ENCODE measurements at places on chromosomes 7 and 10.

- H3K4me1 ChIP-seq, result no peaks in the 10 kb centered on the region
- H3K27ac ChIP-seq, result no peak overlapping the region
- H3K4me3 ChIP-seq, result no peak overlapping the region
Observed at GRCh38 chr10:15745751-15746150, 26.0 kb upstream of the ITGA8 start.

- no peaks in the 10 kb centered on the region for H3K27me3 ChIP-seq
- no peak for DNase-seq
- H3K4me1 ChIP-seq, result no peaks in the 10 kb centered on the region
- no peak overlapping the region for H3K4me3 ChIP-seq
Observed at GRCh38 chr7:140016540-140016939, 46.2 kb downstream of the PARP12 start.

DNA sequence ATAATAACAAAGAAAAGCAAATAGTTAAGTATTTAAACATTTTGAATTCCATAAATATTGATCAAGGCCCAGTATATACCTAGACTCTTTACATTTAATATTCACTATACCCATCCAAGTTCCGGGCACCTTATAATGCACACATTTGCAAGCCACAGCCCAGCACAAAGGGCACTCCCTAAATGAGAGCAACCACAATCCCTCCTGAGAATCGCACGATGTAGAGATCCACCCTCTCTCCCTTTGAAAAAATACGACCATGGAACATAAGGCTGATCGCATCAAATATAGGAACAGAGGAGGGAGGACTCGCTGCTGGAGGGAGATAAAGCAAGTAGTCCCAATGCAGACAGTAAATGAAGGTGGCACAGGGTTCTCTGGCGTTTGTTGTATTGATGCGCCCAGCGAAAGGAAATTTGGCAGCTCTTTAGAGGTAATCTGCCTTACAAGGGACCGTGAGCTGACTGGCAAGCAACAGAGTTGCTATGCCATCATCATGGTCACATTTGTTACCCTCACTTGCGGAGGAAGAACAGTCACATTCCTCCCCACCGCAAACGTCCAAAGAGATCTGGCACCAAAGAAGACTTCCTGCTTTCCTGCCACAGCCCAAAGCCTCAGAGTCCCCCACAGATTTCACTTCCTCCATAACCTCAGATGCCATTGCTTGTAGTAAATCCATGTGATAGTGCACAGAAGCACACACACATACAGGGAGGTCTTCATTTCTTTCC lies 16.1 kb upstream of the TAS2R40 start:
- H3K36me3 ChIP-seq, result no peaks in the 10 kb centered on the region
- H3K4me1 ChIP-seq, result peaks cover 14% of the 10 kb centered on the region
- peak; percentile 18 for DNase-seq
- H3K4me3 ChIP-seq, result no peak overlapping the region
- no peaks in the 10 kb centered on the region for H3K27me3 ChIP-seq

DNA sequence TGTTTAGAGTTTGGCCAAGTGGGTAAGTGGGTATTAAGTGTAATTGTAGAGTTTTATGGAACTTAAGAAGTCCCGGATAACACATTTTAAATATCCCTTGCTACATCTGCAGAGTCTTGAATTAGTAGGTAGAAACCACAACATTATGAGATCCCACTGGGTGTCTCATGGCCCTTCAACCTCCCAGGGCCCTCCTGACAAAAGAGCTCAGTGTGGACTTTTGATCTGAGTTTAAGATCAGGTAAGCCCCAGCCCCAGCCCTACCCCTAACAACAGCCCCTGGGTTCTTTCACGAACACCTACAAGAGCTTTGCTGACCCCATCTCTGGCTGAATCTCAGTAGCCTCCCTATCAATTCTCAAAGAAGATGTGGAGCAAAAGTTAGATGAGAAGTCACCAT lies 65.4 kb upstream of the STK17A start:
- H3K4me3 ChIP-seq, result no peak overlapping the region
- H3K4me1 ChIP-seq, result no peaks in the 10 kb centered on the region
- H3K27me3 ChIP-seq, result no peaks in the 10 kb centered on the region
- DNase-seq, result no peak
- H3K27ac ChIP-seq, result no peak overlapping the region

GRCh38 chr7:14888962-14889361 lies 13.6 kb downstream of the DGKB start:
- H3K27ac ChIP-seq, result no peak overlapping the region
- H3K27me3 ChIP-seq, result no peaks in the 10 kb centered on the region
- no peaks in the 10 kb centered on the region for H3K4me1 ChIP-seq
- no peak overlapping the region for H3K4me3 ChIP-seq

- H3K27me3 ChIP-seq, result no peaks in the 10 kb centered on the region
- no peak overlapping the region for H3K27ac ChIP-seq
- no peaks in the 10 kb centered on the region for H3K4me1 ChIP-seq
- peaks cover 24% of the 10 kb centered on the region for H3K36me3 ChIP-seq
Observed at GRCh38 chr10:7763929-7764328, 23.9 kb downstream of the KIN start.

DNA sequence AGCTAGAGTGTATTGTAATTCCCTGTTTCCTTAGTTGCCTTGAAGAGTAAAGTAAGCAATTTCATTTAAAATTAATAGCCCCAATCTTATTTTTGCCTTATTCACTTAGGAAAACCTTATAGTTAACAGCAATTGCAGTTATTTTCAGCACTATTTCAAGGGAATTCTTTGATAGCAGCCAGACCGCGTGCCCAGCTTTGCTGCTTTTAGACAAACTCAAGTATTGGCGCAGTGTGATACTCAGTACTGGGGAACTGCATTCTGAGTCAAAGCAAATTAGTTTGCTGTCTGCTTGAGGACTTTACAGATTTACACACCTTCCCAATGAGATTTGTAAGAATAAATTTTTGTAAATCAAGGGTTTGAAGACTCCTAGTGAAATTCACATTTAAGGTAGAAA lies 21.2 kb downstream of the PRKG1 start:
- H3K4me1 ChIP-seq, result no peaks in the 10 kb centered on the region
- no peak for DNase-seq
- H3K27me3 ChIP-seq, result no peaks in the 10 kb centered on the region
- no peaks in the 10 kb centered on the region for H3K36me3 ChIP-seq

DNA sequence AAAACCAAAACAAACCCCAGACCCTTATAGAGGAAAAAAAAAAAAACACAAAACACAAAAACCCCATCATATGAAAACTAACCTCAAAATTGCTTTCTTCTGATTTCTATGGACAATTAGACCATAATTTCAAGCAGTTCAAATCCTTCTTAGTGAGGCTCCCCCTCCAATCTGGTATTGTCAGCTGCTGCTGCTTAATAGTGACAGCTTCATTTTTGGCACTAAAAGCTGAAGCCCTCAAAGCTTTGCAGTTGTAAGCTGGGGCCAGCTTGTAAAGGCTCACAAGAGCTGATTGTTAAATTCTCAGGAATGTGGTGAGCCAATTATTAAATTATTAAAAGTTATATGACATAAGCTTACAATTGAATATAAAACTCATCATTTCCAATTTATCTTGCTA lies 21.9 kb downstream of the ATXN7L1 start:
- H3K36me3 ChIP-seq, result no peaks in the 10 kb centered on the region
- H3K27ac ChIP-seq, result no peak overlapping the region
- H3K4me3 ChIP-seq, result no peak overlapping the region
- DNase-seq, result no peak
- peaks cover 62% of the 10 kb centered on the region for H3K4me1 ChIP-seq

- H3K4me3 ChIP-seq, result no peak overlapping the region
- H3K27me3 ChIP-seq, result no peaks in the 10 kb centered on the region
- H3K36me3 ChIP-seq, result no peaks in the 10 kb centered on the region
- H3K4me1 ChIP-seq, result peaks cover 36% of the 10 kb centered on the region
Observed at GRCh38 chr10:124612611-124613498, 131.3 kb downstream of the FAM53B start.

- H3K4me3 ChIP-seq, result no peak overlapping the region
- H3K4me1 ChIP-seq, result no peaks in the 10 kb centered on the region
- no peak overlapping the region for H3K27ac ChIP-seq
- no peaks in the 10 kb centered on the region for H3K36me3 ChIP-seq
- DNase-seq, result no peak
Observed at GRCh38 chr7:14199336-14199735, 209.9 kb upstream of the ETV1 start.

DNA sequence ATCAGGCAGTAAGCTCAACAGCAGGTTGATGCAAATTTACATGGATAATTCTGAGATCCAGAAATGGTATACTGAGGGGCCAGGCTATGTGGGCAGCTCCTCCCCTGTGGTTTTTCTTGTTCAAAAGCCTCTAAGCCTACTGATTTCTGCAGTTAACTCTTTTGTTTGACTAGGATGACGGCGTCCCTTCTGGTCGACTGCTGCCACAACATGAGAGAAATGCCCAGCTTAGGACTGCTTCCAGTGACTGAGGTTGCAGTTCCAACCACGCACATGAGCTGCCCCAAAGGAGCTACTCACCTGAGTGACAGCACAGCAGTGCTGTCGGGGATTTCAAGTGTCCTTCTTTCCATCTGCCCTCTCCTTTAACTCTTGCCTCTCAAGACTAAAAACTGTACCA lies 973.0 kb upstream of the GHITM start:
- H3K4me1 ChIP-seq, result no peaks in the 10 kb centered on the region
- no peaks in the 10 kb centered on the region for H3K36me3 ChIP-seq
- H3K27ac ChIP-seq, result no peak overlapping the region
- no peak overlapping the region for H3K4me3 ChIP-seq
- no peaks in the 10 kb centered on the region for H3K27me3 ChIP-seq
- no peak for DNase-seq

DNA sequence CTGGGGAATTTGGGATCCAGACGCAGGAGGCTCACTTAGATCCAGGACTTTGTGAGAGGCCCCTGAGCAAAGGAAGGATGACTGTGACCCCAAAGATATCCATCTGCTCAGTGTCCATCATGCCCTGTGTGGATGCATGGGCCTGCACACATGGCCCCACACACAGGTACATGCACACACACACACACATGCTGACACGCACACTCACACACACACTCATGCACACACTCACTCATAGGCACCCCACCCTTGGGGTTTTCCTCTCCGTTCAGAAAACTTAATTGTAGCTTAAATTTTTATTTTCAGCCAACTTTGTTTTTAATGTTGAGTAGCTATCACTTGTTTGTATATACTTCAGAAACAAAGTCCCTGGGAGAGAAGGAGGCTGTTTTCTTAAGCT lies 93.6 kb upstream of the PPIF start:
- H3K36me3 ChIP-seq, result no peaks in the 10 kb centered on the region
- H3K27me3 ChIP-seq, result no peaks in the 10 kb centered on the region
- peaks cover 20% of the 10 kb centered on the region for H3K4me1 ChIP-seq
- H3K4me3 ChIP-seq, result no peak overlapping the region
- H3K27ac ChIP-seq, result no peak overlapping the region
- DNase-seq, result no peak

GRCh38 chr10:78342827-78343653 lies 309.4 kb downstream of the RPS24 start:
- no peaks in the 10 kb centered on the region for H3K27me3 ChIP-seq
- H3K36me3 ChIP-seq, result no peaks in the 10 kb centered on the region
- H3K27ac ChIP-seq, result no peak overlapping the region
- no peak for DNase-seq
- H3K4me3 ChIP-seq, result no peak overlapping the region

GRCh38 chr7:29848941-29849340 lies 42.6 kb downstream of the WIPF3 start:
- no peak for DNase-seq
- no peaks in the 10 kb centered on the region for H3K36me3 ChIP-seq
- no peak overlapping the region for H3K27ac ChIP-seq
- H3K4me3 ChIP-seq, result no peak overlapping the region
- no peaks in the 10 kb centered on the region for H3K4me1 ChIP-seq
- H3K27me3 ChIP-seq, result no peaks in the 10 kb centered on the region

DNA sequence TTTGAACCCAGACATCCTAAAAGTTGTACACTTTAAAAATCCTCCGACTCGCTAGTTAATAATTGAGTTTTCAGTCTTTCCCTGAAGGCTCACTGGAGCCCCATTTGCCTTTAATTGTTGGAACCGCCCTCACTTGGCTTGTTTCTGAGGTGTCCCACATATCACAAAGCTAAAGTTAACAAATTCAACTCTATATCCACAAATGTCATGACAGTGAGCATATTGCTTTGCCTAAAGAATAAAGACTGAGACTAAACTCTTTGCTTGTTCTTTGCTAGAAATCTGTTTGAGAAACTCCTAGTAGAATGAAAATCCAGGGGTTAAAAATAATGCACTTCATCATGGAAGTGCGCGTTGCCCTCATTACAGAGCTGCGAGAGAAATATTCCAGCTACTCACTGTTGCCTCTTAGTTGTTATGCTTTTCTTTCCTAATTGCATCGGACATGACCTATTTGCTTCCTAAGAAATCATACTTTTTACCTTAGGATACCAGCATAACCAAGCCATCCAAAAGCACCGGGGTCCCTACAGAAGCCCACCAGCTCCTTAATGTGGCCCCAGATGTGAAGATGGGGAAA lies 752 bp downstream of the THSD7A start:
- no peak for DNase-seq

GRCh38 chr7:23337374-23337773 lies 38.2 kb downstream of the MALSU1 start:
- H3K4me3 ChIP-seq, result no peak overlapping the region
- H3K27ac ChIP-seq, result no peak overlapping the region
- no peaks in the 10 kb centered on the region for H3K36me3 ChIP-seq
- H3K27me3 ChIP-seq, result no peaks in the 10 kb centered on the region
- no peak for DNase-seq
- no peaks in the 10 kb centered on the region for H3K4me1 ChIP-seq

DNA sequence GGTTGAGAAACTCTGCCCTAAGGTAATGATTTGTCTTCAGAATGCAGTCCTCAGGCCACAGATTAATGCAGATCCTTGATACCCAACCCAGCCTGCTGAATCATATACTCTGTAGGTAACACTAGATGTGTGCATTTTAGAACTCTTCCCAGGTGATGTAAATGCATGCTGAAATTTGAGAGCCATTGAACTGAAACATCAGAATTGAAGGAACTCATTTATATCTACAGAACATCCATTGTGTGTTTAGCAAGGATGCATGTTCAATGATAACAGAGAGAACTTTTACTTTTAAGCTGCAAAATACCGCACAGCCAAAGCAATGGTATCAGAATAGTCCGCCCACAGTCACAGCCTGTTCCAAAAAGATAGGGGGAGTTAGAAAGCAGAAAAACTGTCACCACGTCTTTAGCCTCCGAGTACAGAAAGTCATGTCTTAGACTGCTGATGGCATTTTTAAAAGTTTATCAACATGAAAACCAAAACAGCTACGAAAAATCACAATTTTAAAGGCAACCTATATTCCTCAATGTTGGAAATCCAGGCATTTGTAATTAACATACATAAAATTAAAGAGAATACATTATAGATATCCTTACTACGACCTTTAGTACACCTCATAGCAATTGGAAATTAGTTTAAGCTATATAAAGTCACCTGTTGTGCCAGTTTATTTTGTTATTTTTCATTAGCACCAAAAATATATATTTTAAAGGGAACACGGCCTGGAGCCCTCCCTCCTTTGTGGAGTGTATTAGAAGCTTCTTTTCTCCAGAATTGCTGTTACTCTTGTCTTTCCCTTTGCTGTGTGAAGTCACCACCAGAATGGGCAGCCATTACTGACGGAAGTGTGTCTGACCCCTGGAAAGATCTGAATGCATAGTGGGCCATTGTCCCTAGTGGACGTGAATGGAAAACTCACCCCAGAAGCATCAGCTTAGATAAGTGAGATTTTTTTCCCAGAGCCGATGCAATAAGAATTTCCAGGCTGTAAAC lies 65.8 kb upstream of the PRKAR2B start:
- no peaks in the 10 kb centered on the region for H3K36me3 ChIP-seq
- no peak for DNase-seq
- H3K4me3 ChIP-seq, result no peak overlapping the region
- no peaks in the 10 kb centered on the region for H3K27me3 ChIP-seq

GRCh38 chr10:114492351-114493037 lies 88.2 kb upstream of the AFAP1L2 start:
- peak; percentile 46 for DNase-seq
- H3K4me3 ChIP-seq, result no peak overlapping the region
- peaks cover 16% of the 10 kb centered on the region for H3K36me3 ChIP-seq
